GM12892 (cell line): ENCODE measurements at places on chromosomes 1 and 21.

DNA sequence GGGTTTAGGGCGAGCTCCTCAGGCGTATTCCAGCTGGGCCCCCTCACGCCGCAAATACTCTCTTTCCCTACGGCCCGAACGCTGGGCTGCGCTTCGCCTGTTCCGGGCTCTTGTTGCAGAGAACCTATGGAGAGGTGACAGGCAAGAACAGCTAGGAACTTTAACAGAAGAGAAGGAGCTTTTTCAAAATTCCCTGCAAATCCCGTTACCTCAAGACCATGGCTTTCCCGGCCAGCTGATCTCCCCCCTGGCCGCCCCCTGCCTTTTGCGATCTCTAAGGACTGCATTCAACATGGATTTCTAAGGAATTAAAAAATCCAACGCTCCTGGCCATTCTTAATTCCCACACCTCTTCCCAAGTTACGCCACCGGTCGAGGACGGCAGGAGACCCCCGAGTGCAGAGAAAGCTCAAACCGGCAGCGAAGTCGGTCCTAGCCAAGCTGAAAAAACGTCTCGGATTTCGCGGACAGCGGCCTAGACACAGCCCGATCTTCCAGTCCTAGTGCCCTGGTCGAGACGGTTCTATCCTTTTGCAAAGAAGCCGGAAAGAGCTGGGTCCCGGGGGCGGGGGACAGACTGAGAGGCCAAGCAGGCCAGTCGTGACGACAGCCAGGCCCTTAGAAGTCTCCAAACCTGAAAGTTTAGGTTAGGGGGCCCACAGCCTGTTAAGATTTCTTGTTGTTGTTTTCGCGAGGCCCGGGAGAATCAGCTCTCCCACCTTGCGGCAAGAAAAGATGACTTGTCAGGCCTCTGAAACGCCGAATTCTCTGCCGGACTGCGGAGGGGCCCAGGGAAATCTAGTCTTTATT lies 1.1 kb upstream of the TBX15 start:
- DNase-seq: no peak

DNA sequence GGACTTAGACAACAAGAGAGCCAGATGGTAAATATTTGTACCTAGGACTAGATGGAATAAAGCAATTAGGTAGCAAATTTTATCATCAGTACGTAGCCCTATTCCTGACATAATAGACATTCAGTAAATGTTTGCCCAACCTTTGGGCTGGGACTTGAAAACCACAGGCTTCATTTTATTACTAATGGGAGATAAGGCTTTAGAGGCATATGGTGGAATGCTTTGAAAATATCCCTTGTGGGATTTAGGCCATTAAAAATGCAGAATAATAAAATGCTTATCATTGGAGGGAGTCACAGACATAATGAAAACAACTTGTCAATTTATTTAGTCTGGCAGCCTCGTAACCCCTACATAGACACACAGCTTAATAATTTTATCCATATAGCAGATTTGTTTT lies 296.1 kb upstream of the SPAG17 start:
- DNase-seq: no peak

- no peak for DNase-seq
These were observed 29.6 kb upstream of the SLC6A9 start for GRCh38 chr1:44060830-44061267.

DNA sequence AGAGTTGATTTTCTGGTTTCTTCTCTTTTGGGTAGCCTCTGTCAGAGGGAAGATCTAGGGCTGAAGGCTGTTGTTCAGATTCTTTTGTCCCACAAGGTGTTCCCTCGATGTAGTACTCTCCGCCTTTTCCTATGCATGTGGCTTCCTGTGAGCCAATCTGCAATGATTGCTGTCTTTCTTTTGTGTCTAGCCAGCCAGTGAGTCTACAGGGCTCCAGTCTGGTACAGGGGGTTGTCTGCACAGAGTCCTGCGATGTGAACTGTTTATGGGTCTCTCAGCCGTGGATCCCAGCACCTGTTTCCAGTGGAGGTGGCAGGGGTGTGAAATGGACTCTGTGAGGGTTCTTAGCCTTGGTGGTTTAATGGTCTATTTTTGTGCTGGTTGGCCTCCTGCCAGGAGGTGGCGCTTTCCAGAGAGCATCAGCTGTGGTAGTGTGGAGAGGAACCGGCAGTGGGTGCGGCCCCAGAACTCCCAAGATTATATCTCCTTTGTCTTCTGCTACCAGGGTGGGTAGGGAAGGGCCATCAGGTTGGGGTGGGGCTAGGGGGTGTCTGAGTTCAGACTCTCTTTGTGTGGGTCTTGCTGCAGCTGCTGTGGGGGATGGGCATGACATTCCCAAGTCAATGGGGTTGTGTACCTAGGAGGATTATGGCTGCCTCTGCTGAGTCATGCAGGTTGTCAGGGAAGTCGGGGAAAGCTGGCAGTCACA lies 81.3 kb upstream of the C21orf91 start:
- DNase-seq: no peak

GRCh38 chr1:90591970-90592356 lies 125.1 kb downstream of the BARHL2 start:
- no peak for DNase-seq

- peak; percentile 46 for DNase-seq
These were observed at the start of gene MCOLN3 for GRCh38 chr1:85048296-85049064. Gene MCOLN3, minus strand, starts transcription at chr1:85048500. Its CDS starts 3,140 bp downstream, at chr1:85045360.

DNA sequence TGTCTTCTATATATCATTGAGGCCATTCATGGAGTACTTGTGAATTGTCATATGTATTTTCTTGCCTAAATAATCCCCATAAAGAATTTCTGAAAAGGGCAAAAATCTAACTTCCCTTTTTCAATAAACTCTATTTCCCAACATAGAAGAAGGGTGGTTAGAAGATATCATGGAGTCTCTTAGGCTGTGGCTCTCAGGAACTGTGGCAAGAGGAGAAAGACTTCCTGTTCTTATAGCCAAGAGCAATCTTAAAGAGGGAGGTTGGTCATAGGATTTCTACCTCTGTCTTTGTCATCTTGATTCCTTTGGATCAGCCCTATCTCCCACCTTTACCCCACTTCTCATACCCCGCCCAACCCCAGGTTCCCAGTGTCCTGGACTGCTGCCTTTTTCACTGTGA lies 175.8 kb downstream of the TYW3 start:
- DNase-seq: no peak

DNA sequence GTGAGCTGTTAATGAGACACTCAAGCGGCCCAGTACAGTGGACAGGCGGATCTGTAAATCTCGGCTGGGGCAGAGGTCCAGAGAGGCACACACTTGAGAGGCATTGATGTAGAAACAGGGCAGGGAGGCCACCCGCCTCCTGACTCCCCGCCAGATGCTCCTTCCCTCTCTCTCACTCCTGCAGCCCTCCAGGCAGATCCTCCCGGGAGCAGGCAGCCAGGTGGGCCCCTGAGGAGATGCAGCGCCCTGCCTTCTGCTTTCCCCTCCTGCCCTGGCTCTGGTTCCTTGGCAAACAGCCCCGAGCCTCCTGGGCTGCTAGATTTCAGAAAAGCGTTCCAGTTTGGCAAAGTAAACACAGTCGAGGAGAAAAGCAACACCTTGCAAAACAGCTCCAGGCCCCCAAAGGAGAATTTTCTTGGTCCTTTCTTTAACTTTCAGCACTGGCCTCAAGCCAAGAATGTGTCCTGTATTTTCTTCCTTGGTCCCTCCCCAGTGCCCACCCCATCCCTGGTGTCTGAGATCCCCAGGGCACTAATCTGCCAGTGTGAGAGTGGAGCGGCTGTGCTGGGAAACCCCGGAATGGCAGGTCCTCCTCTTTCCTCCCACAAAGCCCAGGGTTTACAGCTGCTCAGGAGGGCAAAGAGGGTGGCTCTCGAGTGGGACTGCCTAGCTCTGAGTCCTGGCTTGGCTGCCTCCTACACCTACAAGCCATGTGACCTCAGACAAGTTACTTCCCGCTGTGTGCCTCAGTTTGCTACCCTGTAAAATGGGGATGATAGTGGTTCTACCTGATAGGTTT lies 29.4 kb upstream of the IFNLR1 start:
- DNase-seq: no peak

DNA sequence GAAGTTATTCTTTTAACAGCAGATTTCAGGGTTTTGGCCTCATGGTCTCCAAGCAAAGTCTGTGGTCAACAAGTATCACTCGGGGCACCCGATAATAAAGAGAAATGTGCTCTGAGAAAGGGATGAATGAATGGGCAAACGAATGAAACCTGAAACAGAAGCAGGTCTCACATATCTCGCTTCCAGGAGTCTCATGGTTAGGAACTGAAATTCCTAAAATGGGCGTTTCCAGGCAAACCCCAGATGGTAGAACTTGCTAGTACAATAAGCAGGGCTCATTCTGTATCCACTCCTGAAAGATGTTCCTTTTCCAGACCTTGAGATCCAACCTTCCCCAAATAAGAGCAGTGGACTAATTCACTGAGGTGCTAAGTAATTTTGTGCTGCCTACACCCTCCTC lies 87.2 kb downstream of the LAMC2 start:
- no peak for DNase-seq

GRCh38 chr1:31663622-31664452 lies 19.2 kb upstream of the PEF1 start:
- DNase-seq: peak; percentile 80

DNA sequence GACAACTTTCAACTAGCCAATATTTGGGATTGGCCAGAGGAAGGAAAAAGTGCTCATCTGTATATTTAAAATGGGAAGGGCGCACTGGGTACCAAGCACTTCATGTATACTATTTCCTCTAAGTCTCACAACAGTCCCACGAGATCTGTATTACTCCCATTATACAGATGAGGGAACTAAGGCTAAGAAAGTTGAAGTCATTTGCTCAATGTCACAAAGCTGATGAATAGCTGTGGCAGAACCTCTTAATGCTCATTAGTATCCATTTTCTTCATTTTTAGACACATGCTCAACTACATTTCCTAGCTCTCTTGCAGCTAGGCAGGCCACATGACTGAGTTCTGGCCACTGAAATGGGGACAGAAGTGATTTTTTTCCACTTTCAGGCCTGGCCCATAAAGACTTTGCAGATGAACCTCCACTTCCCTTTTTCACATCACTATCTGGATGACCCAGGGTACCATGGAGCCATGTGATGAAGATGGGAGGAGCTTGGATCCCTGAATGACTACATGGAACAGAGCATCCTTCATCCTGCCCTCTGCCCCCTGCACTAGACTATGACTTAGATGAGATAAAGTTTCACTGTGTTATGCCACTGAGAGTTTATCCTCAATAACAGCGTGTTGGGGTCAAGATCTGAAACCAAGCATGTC lies 31.8 kb downstream of the ATF3 start:
- no peak for DNase-seq

- no peak for DNase-seq
These were observed 98.2 kb upstream of the C1orf87 start for GRCh38 chr1:60171801-60172200.

DNA sequence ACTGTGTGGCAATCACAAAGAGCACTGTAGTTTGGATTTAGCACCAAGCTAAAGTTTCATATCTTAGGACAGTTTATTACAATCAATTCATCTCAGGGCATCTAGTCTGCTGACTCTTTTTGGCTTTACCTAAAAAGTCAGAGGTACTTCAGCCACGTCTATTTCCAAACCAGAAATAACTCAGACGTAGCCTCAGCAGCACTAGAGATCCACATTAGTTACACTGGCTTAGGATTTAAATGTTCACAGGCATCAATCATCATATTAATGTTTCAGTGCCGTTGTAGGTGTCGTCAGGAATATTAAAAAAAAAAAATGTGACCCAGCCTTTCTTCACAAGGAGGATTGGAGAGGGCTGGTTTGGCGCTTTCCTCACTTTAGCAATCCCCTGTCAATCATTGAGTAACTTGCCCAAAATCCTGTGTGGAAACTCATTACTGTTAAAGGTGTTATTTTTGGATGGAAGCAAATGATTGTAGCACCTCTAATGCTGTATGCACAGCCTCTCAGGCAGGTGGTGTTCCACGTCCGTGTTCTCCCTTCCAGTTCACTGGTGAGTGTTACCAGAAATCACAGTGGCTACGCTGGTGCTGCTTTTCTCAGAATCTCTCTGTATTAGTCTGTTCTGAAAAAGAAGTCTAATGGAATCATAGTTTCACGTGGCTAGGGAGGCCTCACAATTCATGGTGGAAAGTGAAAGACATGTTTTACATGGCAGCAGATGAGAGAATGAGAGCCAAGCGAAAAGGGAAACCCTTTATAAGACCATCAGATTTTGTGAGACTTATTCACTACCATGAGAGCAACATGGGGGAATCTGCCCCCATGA lies 45.4 kb downstream of the NEK7 start:
- DNase-seq: no peak

- DNase-seq: no peak
These were observed 5.2 kb downstream of the LEPR start for GRCh38 chr1:65425697-65426096.

DNA sequence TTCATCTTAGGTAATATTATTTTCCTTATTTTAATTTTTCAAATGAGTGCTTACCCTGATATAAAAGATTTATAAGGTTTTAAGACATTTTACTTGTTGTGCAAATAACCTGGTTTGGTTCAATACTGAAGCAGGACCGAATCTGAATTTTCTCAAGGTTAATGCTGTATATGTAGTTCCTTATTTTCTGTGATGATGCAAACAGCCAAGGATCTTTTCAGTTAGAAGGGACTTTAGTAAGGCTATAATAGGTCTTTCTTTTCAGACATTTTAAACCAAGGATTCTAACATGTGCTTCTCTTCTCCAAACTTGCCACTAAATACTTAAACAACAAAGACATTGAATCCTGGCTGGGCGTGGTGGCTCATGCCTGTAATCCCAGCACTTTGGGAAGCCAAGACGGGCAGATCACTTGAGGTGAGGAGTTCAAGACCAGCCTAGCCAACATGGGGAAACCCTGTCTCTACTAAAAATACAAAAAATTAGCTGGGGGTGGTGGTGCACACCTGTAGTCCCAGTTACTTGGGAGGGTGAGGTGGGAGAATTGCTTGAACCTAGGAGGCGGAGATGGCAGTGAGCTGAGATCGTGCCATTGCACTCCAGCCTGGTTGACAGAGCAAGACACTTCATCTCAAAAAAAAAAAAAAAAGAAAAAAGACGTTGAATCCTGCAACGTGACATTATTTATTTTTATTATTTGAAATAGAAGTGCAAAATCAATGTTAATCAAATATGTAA lies 3.2 kb upstream of the ARPC5 start:
- DNase-seq: no peak

- DNase-seq: no peak
These were observed 40.2 kb upstream of the KCNA10 start for GRCh38 chr1:110559157-110559556.

- DNase-seq: no peak
These were observed 287.4 kb upstream of the RUNX1 start for GRCh38 chr21:35336534-35336933.

DNA sequence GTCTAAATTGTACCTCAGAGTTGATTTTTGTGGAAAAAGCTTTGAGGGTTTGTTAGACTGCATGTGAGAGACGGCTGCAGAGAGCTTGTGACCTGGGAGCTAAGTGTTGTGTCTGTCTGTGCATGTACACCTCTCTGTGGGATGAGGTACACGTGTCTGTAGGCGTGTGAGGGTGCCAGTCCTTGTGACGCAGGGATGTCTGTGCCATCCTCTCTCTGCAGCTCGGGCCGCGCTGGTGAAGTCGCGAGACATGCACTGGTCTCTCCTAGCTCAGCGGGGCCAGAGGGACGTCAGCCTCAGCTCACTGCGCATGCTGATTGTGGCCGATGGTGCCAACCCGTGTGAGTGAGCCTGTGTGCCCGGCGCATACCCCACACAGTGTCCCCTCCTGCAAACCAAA lies 66.6 kb downstream of the S100B start:
- DNase-seq: no peak

- no peak for DNase-seq
These were observed 1.1 kb downstream of the ICMT start for GRCh38 chr1:6234502-6235295.

- DNase-seq: no peak
These were observed 20.7 kb downstream of the NGF start for GRCh38 chr1:115317101-115318012.

GRCh38 chr1:11057477-11057876 lies 2.3 kb downstream of the SRM start:
- no peak for DNase-seq

- no peak for DNase-seq
These were observed 917 bp downstream of the STX12 start for GRCh38 chr1:27773826-27774445.
